ENCODE measurements at places on chromosomes 5 and 9.

DNA sequence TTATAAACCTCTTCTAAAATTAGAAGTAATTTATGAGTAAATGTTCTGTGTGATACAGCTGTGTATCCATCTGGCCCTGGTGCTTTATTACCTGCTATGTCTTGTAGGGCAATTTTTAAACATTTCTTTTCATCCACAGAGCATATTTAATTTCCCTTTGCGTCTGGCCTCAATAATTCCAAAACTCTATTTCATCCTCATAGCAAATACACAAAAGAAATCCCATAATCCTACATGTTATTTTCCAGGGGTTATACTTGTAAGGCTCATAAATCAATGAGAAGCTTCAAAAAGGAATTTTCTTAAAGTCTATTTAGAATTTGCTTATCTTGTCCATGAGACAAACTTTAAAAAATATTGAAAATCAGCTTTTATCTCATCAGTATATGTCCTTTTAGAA, 167.0 kb downstream of the TTC39B start:
- no peaks in the 10 kb centered on the region for H3K36me3 ChIP-seq
- H3K4me1 ChIP-seq = no peaks in the 10 kb centered on the region
- no peak overlapping the region for H3K27ac ChIP-seq
- DNase-seq = no peak
- H3K4me3 ChIP-seq = no peak overlapping the region

DNA sequence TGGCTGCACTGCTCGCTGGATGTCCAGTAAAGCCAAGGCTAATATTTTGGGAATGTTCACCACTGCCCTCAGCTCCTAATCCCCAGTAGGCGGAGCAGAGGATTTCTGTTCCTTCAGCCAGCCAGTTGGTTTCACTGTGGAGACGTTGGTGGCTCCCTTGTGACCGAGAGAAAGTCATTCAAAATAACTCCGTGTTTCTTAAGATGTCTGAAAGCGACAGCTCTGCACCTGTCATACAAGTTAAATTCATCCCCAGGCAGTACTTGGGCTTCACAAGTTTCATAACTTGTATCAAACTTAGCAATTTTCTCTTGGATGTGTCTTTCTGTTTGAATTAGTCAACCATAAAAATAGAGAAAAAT, 382 bp upstream of the CDKN2B start:
- no peaks in the 10 kb centered on the region for H3K36me3 ChIP-seq
- peak overlapping the region; percentile 72 for H3K4me3 ChIP-seq
- DNase-seq = no peak
- peaks cover 23% of the 10 kb centered on the region for H3K4me1 ChIP-seq

GRCh38 chr5:102760815-102761214, 5.7 kb downstream of the PAM start:
- no peaks in the 10 kb centered on the region for H3K27me3 ChIP-seq
- H3K4me1 ChIP-seq = peaks cover 16% of the 10 kb centered on the region
- no peak for DNase-seq
- H3K4me3 ChIP-seq = no peak overlapping the region
- no peaks in the 10 kb centered on the region for H3K36me3 ChIP-seq

GRCh38 chr9:131597246-131597645, 51.9 kb downstream of the PRRT1B start:
- H3K4me3 ChIP-seq = no peak overlapping the region
- H3K4me1 ChIP-seq = peaks cover 14% of the 10 kb centered on the region
- H3K27me3 ChIP-seq = no peaks in the 10 kb centered on the region
- H3K36me3 ChIP-seq = peaks cover 68% of the 10 kb centered on the region
- no peak overlapping the region for H3K27ac ChIP-seq
- no peak for DNase-seq

GRCh38 chr9:4080921-4081895, 218.7 kb downstream of the GLIS3 start:
- no peak for DNase-seq
- H3K27ac ChIP-seq = no peak overlapping the region
- H3K4me1 ChIP-seq = peaks cover 10% of the 10 kb centered on the region
- H3K4me3 ChIP-seq = no peak overlapping the region
- H3K36me3 ChIP-seq = no peaks in the 10 kb centered on the region

GRCh38 chr9:68825762-68826472, 120.9 kb downstream of the PIP5K1B start:
- H3K4me3 ChIP-seq = no peak overlapping the region
- no peaks in the 10 kb centered on the region for H3K4me1 ChIP-seq
- DNase-seq = no peak
- no peak overlapping the region for H3K27ac ChIP-seq
- H3K36me3 ChIP-seq = no peaks in the 10 kb centered on the region
- H3K27me3 ChIP-seq = no peaks in the 10 kb centered on the region

DNA sequence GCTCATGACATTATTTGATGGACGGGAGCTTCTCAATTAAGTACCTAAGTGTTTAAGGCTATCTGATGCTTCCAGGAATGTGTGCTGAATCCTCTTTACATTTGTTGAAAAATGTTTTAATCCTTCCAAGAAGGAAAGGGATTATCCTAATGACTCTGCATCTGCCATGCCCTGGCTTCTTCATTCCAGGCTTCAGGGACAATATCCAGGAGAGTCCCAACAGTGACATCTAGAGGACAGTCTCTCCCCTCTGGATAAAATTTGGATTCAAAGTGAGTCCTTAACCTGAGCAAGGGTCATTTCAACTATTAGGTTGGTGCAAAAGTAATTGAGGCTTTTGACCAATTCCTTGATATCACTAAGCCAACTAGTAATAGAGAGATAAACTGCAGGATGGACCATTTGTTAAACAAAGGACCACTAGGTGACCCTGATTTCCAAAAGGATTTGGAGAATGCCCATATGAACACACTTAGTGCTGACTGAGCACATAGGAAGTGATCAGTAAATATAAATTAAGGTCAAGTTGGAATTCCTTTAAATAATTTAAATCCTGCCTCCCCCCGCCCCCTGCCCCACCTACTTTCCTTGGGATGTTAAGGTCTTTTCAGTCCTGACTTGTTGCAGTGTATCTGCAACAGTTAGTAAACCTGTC, 19.1 kb downstream of the TNFSF8 start:
- H3K27me3 ChIP-seq = no peaks in the 10 kb centered on the region
- H3K4me3 ChIP-seq = no peak overlapping the region
- no peak overlapping the region for H3K27ac ChIP-seq
- H3K36me3 ChIP-seq = no peaks in the 10 kb centered on the region
- H3K4me1 ChIP-seq = peaks cover 46% of the 10 kb centered on the region
- peak; percentile 47 for DNase-seq

- no peaks in the 10 kb centered on the region for H3K27me3 ChIP-seq
- H3K27ac ChIP-seq = no peak overlapping the region
- H3K4me1 ChIP-seq = no peaks in the 10 kb centered on the region
- no peak for DNase-seq
These were observed 327.3 kb downstream of the CDH18 start for GRCh38 chr5:19660679-19661078.

DNA sequence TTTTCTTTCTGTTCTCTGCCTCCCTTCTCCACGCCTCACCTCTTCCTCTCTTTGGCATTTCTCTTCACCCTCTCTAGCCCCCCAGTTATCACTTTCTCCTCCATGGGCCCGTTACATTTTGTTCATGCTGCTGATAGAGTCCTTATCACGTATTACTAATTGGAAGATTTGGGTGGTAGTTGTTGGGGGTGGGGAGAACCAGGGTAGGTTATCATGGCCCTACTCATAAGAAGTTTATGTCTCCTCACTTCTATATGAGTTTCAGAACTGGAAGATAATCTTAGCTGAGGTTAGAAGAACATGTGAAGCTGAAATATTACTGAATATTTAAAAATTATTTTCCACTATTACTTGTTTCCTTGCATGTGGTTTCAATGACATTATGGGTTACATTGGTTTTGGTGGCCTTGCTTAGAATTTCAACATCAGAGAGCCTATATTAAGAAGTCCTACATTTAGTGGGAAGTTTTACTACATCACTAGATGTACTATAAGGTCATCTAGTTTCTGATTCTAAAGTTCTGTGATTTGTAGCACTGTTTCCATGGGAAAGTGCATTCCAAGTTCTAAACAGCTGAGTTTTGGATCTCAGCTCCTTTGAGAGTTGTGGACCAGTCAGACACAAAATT, 36.8 kb downstream of the PIP5K1B start:
- H3K27ac ChIP-seq = no peak overlapping the region
- no peak for DNase-seq
- no peaks in the 10 kb centered on the region for H3K27me3 ChIP-seq
- H3K4me3 ChIP-seq = no peak overlapping the region
- H3K36me3 ChIP-seq = no peaks in the 10 kb centered on the region

DNA sequence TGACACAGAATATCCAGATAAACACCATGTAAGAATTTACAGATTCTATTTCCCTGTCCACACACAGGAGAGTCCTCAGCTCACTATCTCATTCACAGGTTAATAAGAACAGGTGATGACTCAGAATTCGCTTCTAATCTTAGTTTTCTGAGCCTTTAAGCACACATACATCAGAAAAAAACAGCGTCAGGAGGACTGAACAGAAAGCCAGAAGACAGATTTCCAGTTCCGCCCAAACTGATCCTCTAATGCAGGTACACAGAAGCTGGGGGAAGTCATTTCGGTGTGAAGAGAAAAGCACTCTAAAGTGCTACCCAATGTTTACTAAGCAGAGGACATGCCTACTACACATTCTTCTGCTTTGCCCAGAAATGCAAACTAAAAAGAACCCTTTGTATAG, 1.6 kb downstream of the CEMIP2 start:
- peaks cover 34% of the 10 kb centered on the region for H3K4me1 ChIP-seq
- peak overlapping the region; percentile 88 for H3K4me3 ChIP-seq
- no peaks in the 10 kb centered on the region for H3K36me3 ChIP-seq
- H3K27me3 ChIP-seq = no peaks in the 10 kb centered on the region

DNA sequence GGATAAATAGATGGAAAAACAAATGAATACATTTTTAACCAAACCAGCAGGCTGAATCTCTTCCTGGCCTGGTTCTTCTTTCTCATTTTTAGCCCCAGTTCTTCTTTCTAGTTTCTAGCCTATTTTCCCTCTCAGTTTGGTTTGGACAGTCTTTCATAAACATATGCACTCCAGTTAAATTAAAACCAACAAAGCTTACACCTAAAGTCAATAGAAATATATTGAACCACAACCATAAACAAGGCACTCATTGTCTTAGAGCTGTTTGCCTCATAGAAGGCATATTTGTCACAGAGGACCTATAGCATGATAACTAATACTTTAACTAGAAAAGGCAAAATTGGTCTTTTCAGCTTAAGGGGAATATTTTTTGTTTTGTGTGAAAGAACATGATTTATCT, 638.3 kb downstream of the NR2F1-AS1 start:
- no peaks in the 10 kb centered on the region for H3K4me1 ChIP-seq
- no peak overlapping the region for H3K4me3 ChIP-seq
- H3K36me3 ChIP-seq = no peaks in the 10 kb centered on the region
- H3K27ac ChIP-seq = no peak overlapping the region

DNA sequence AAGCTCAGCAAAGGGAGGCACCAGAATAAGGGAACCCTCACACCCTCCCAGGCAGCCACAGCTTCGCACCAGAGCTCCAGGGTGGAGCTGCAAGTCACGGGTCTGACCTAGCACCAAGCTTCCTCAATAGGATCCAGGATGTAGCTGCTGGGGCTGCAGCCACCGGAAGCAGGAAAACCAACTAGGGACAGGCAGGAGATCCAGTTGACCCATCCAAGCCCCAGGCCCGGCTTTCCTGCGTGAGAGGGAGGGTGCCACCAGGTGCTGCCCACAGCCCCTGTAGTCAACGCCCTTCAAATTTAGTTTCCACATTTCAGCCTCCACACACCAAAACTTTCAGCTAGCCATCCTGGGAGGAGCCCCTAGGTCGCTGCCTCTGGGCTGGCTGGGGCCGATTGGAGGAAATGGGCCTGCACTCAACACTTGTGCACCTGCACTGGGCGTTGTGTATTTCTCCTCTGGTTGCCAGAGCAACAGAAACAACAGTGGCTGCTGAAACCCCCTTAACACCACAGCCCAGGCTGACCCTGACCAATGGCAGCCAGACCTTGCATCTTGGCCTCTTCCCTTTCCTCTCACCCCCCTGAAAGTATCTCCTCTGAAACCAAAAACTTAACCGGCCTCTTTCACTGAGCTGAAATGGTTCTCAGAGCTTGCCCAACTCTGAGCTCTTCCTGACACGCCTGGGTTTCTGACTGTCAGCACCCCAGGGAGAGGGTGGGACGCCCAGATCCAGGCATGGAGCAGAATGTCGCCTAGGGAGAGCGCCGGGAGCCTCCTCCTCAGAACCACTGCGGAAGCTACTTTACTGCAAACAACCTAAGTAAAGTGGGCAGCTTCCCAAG, 226.5 kb upstream of the MAP3K1 start:
- peak; percentile 52 for DNase-seq
- no peaks in the 10 kb centered on the region for H3K36me3 ChIP-seq
- no peaks in the 10 kb centered on the region for H3K27me3 ChIP-seq
- peak overlapping the region; percentile 90 for H3K27ac ChIP-seq
- no peak overlapping the region for H3K4me3 ChIP-seq

DNA sequence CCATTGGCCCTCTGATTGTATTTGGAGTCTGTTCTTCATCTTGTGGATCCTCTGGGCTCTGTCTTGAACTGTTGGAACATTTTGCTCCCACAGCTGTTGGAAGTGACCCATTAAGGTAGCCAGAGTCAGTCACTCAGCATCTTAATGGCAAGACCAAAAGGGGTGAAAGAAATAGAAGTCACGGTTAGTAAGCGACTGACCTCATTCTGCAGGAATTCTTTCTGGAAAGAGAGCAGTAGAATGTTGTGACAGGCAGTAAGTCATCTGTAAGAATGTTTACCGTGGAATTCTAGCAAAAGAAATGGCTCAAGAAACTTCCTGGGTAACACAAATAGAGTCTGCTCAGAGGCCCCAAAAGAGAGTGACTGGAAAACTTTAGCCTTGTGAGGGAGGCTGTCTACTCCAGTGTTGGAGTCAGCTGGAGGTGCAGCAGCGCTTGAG, 28.6 kb upstream of the TNC start:
- no peaks in the 10 kb centered on the region for H3K27me3 ChIP-seq
- H3K4me1 ChIP-seq = no peaks in the 10 kb centered on the region
- H3K4me3 ChIP-seq = no peak overlapping the region
- no peak overlapping the region for H3K27ac ChIP-seq

DNA sequence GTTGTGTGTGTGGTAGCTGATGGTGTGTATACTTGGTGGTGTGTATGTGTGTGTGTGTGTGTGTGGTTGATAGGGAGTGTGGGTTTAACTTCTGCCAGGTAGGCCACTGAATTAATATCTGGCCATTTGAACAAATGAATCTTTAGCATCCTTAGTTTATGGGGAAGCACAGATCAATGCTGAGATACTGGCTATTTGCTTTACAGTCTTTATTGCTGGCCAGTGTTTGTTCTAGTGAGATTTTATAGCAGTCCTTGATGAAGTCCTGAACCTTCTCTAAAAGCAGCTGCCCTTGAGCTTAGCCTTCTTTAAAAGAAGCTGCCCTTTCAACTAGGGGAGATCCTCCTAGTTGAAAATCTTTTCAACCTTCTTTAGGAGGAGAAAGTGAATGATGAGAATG, 69.3 kb downstream of the MACIR start:
- no peaks in the 10 kb centered on the region for H3K4me1 ChIP-seq
- no peaks in the 10 kb centered on the region for H3K36me3 ChIP-seq
- H3K27ac ChIP-seq = no peak overlapping the region
- H3K27me3 ChIP-seq = no peaks in the 10 kb centered on the region

- no peak overlapping the region for H3K27ac ChIP-seq
- no peaks in the 10 kb centered on the region for H3K4me1 ChIP-seq
- H3K4me3 ChIP-seq = no peak overlapping the region
- no peak for DNase-seq
These were observed 111.7 kb downstream of the PCSK1 start for GRCh38 chr5:96321345-96321744.
